AG10803 (cell line): ENCODE measurements at places on chromosomes 7 and 10.

GRCh38 chr10:11236234-11236633, 218.6 kb downstream of the CELF2 start:
- no peak for DNase-seq

- no peak for DNase-seq
Measured at GRCh38 chr10:104100795-104101194, 15.1 kb upstream of the COL17A1 start.

GRCh38 chr7:158568974-158569857, 18.4 kb downstream of the PTPRN2 start:
- no peak for DNase-seq

GRCh38 chr7:73470208-73470607, 36.6 kb downstream of the FZD9 start:
- no peak for DNase-seq

- no peak for DNase-seq
Measured at GRCh38 chr10:5583525-5584175, 58.9 kb downstream of the CALML3 start.

DNA sequence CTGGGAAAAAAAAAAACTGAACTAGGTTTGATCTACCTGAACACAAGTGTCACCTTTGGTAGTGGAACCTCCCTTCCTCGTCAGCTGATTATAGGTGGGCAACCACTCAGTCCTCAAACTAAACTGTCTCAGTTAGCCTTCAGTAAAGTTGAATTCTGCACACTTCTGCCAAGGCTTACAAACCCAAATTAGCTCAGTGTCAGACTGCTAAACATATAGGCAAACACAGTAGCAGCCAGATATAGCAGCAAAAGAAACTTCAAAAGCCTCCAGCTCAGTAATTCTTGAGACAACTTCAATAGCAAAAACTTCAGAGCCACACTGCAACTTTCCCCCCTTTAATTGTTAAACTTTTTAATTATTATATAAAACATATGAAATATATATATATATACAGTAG, 956.9 kb downstream of the XPNPEP1 start:
- no peak for DNase-seq

GRCh38 chr7:95421000-95421846, 13.6 kb downstream of the PON2 start:
- DNase-seq, result peak; percentile 25

- no peak for DNase-seq
Measured at GRCh38 chr10:78684947-78685346, 383.8 kb upstream of the ZMIZ1 start.

- peak; percentile 9 for DNase-seq
Measured at GRCh38 chr7:20268824-20269223, 51.6 kb upstream of the MACC1 start.

GRCh38 chr7:2640482-2640830, 8.7 kb downstream of the TTYH3 start:
- DNase-seq, result no peak

DNA sequence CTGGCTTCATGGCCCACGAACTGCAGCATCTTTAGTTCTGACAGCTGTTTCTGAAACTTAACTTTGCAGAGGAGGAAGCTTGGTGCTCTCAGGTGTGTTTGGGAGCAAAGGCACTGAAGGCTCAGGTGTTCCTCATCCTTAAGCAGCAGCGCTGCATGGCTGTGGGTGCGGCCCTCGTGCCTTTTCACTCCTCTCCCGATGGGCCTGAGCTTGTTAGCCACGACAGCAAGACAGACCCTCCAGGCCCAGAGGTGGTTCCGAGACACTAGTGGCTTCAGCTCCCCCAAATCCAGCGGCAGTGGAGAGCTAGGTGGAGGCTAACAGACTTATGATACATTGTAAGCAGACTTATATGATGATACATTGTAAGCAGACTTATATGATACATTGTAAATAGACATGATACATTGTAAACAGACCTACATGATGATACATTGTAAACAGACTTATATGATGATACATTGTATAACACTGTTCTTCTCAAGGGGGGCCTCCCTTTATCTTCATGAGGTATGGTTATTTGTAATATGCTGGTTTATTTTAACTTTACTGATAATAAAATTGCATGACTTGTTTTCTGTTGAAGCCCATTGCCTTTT, 14.1 kb downstream of the PFKP start:
- DNase-seq, result no peak

GRCh38 chr10:102267748-102268147, 22.4 kb downstream of the GBF1 start:
- DNase-seq, result peak; percentile 82

- no peak for DNase-seq
Measured at GRCh38 chr10:44971434-44971833, 7.2 kb downstream of the DEPP1 start.

DNA sequence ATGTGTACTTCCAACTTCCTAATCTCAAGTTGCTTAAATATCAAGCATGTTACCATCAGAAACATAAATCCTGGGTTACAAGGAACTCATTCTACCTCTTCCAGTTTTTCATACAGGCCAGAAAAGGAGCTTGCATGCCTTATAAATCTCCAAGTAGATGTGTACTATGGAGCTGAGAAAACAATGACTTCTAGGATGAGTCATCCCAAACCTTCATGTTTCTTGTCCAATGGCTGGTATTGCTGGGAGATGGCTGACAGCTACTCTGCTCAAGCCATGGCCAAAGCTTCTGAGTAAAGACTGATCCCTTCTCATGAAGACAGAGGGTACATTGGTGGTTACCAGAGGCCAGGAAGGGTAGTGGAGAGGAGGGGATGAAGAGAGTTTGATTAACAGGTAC, 8.6 kb downstream of the RAPGEF5 start:
- DNase-seq, result no peak

DNA sequence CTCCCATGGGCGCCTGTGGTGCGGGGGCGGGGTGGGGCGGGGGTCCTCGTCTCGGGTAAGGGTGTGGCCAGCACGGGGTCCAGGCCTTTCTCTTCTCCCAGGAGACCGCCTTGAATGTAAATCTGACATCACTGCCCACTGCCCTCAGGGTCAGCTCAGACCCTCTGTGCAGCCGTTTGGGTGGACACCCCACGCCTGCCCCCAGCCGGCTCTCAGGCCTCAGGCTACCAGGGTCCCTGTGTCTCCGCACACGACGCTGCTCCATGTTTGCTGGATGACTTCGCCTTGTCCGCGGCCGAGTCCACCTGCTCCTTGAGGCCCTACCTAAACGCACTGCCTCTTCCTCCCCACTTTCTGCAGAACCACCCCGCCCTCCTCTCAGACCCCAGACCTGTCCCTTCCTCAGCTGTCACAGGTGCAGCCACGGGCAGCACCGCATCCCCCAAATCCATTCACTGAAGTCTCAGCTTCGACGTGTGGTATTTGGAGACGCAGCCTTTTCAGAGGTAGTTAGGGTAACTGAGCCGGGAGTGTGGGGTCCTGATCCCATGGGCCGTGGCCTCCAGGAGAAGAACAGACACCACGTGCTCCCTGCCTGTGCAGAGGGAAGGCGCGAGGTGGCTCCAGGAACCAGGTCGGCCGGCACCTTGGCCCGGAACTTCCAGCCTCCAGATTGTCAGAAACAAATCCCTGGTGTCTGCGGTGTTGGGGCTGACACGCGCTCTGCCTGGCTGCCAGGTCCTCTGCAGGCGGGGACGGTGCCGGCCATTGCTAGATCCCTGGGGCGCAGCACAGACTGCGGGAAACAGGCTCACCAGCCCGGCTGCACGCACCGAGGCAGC, 97.4 kb upstream of the DIP2C start:
- no peak for DNase-seq

GRCh38 chr10:122847782-122848604, 2.3 kb upstream of the CUZD1 start:
- no peak for DNase-seq

DNA sequence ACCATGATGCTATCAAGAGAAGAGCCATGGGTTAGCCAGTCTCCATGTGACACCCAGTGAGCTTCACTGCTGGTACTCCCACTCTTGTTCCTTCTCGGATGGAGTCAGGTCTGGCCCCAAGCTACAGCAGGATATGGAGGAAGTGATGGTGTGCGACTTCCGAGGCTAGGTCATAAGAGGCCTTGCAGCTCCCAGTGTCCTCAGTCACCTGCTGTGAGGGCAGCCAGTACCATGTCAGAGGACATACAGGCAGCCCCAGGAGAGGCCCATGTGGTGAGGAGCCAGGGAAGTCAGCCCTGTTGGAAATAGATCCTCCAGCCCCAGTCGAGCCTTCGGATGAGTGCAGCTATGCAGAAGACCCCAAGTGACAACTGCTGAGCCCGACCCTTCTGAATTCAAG, 237.0 kb downstream of the EBF3 start:
- no peak for DNase-seq

GRCh38 chr7:118312966-118313365, 88.5 kb downstream of the ANKRD7 start:
- DNase-seq, result no peak

DNA sequence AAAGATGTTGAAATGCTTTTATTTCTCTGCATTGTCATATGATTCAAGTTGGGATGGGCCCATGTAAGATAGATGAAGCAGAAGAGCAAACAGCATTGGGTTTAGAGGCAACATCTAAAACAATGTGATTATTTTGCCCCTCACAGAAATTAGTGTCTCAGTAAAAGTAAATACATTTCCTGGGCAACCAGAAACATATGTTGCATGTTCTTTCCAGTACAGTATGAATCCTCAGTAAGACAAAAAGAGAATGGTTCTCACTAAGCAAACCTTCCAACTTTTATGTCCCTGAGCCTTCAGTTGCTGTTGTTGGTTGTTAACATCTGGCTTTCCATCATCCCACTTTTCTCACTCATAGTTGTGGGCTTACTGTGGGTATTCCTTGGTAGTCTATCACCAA, 222.5 kb upstream of the PRPS1L1 start:
- DNase-seq, result no peak

DNA sequence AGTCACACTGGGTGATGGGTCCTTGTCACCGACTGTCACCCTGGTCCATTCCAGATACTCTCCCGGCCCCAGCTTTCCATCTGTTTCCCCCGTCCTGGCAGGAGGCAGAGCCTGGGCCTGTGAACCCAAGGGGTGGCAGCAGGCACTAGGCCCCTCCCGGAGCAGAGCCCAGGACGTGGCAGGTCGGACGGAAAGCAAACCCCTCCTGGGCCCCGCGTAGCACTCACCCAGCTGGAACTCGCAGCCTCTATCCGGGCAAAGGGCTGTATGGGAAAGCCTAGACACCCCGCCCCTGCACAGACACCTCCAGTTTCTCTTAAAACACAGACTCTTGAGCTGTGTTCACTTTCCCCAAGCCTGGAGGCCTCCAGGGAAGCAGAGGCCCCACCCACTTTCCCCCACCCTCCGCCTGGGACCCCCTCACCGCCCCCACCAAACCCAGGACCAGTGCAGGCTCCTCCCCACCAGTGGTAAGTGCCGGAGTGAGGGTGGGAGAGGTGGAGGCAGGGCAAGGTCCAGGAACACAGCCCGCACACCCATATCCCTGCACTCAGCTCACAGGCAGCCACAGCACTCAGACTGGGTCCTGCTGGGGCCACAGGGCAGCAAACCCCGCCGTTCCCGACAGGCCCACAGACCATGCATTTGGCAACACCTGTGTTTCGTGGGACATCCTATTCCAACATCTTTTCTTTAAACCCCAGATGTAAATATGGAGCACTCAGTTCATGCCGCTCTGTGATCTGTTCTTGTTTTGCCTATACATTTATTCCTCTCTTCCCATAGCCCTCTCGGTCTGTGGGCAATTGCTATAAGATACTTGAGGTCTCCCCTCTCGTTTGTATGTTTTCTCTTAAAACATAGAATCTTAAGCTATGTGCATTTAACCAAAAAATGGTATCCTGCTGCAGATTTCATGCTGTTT, 98.2 kb upstream of the PDGFA start:
- DNase-seq, result no peak

- no peak for DNase-seq
Measured at GRCh38 chr10:8057636-8058273, 3.3 kb downstream of the GATA3 start.

DNA sequence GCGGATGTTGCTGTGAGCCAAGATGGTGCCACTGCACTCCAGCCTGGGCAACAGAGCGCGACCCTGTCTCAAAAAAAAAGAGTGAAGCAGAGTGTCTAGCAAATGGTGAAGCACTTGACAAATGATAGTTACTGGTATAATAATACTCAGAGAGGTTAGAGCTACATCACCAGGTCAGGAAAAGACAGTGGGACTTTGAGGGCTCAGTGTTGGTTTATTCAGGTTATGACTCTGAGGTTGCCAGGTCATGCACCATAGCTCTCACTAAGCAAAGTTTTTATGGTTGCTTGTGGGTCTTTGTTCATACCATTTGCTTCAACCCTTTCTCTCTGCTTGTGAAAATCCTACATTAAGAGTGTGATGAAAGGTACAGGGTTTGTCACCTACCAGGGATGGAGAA, 13.6 kb downstream of the MRPS33 start:
- DNase-seq, result no peak

- DNase-seq, result no peak
Measured at GRCh38 chr10:85008488-85009184, 680.2 kb downstream of the CCSER2 start.

DNA sequence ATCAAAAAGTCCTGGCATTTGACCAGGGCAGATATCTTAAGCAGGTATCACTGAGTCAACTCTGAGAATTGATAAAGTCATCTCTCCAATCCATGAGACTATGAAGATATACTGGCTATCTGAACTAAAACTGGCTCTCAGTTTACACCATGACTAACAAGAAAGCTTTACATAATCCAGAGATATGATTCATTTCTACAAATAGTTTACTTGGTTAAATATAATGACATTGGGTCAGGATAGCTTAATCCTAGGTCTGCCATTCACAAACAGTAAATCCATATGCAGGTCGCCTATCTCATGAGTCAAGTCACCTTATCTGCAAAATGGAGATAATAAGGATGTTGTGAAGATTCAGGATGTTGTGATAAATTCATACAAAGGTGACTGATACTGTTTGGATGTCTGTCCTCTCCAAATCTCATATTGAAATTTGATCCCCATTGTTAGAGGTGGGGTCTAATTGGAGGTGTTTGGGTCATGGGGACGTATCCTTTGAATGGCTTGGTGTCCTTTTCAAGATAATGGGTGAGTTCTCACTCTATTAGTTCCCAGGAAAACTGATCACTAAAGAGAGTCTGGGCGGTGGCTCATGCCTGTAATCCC, 117.4 kb downstream of the JMJD1C start:
- no peak for DNase-seq

DNA sequence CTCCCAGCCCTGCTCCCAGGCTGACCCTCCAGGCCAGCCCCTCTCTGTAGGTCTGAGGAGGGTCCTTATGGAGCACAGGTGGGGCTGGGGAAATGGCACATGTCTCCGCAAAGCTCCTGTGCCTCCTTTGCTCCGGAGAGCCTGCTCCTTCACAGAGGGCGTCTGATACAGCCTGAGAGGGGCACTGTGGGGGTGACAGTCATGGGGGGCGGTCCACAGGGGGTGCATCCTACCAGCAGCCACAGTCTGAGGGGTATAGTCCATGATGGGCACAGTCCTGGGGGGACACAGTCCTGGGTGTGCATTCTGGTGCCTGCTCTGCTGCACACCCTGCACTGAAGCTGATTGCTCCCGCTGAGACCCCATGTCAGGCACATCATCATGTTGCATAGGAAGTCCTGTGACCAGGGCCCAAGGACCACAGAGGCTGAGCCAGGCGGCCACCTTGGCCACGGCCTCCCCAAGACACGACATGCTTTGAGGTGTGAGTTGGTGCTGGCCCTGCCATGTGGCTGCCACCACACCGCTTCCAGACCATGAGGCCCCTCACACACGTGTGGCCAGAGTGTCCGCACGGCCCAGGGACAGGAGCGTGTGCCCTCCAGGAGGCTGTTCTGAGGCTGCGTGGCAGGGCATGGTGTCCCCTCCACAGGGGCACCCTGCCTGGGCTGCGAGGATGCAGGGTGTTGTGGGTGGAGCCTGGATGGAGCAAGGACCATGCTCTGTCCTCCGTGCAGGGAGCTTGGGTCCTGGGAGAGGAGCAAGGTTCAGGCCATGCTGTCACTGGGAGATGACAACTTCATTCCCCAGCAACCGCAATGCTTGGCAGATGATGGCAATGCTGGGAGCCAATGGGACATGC, 59.2 kb downstream of the PWWP2B start:
- no peak for DNase-seq
